ENCODE measurements at places on chromosomes 1 and 21.

- no peak for DNase-seq
These were observed 208.5 kb downstream of the DNAH14 start for GRCh38 chr1:225137976-225138375.

- DNase-seq: no peak
These were observed 95.9 kb downstream of the PLD5 start for GRCh38 chr1:242428399-242429190.

- DNase-seq: no peak
These were observed 125.5 kb upstream of the SERBP1 start for GRCh38 chr1:67555461-67556296.

GRCh38 chr1:107298526-107298925, 157.7 kb downstream of the NTNG1 start:
- no peak for DNase-seq

DNA sequence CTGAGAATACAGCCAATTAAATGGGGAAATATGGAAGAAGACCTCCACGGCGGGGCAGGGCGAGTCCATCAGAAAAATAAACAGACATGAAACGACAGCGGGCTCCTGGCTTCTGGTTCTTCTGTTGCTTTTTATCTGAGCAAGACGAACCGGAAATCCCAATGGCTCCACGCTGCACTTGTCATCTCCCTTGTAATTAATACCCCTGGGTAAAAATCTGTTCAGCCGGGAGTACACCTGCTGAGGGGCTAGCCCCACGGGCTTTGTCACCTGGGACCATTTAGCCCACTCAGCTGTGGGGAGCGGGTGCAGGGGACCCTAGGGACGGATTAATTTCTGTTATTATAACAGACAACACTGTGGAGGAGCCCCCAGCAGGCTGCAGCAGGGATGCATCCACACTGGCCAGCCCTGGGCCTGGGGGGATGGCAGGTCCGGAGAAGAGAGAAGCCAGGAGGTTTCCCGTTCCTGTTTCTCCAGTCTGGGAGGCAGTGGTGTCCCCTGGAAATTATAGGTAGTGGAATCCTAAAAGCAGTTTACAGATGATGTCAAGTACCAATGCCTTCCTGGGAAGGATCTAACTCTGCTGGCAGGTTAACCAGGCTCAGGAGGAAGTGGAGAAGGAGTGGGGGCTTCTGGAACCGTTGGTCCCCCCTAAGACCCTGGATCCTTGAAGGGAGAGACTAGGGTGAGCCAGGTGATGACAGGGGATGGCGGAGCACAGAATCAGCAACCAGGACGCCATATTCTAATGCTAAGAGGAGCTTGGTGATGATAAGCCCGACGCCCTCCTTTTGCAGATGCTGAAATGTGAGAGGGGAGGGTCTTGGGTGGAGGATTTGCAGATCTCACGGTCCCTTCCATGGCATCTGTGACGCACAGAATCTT, 566.1 kb downstream of the PTPRU start:
- no peak for DNase-seq

All from stimulated activated CD4-positive, alpha-beta T cell treated with anti-CD3 and anti-CD28 coated beads, TNF-alpha, amount 100 ng/mL, for 1 hour (primary cell).